ENCODE measurements at places on chromosomes 2 and 18. TPM values are rescaled to one million over a fixed set of nuclear protein-coding genes. Genes with fewer than 3 reads are reported as not detected.

GRCh38 chr2:3759761-3760160 is 56.4 kb downstream of the DCDC2C start:
- no peak for DNase-seq

- no peak for DNase-seq
Measured at GRCh38 chr2:171512014-171512413, 10.3 kb upstream of the CYBRD1 start.

DNA sequence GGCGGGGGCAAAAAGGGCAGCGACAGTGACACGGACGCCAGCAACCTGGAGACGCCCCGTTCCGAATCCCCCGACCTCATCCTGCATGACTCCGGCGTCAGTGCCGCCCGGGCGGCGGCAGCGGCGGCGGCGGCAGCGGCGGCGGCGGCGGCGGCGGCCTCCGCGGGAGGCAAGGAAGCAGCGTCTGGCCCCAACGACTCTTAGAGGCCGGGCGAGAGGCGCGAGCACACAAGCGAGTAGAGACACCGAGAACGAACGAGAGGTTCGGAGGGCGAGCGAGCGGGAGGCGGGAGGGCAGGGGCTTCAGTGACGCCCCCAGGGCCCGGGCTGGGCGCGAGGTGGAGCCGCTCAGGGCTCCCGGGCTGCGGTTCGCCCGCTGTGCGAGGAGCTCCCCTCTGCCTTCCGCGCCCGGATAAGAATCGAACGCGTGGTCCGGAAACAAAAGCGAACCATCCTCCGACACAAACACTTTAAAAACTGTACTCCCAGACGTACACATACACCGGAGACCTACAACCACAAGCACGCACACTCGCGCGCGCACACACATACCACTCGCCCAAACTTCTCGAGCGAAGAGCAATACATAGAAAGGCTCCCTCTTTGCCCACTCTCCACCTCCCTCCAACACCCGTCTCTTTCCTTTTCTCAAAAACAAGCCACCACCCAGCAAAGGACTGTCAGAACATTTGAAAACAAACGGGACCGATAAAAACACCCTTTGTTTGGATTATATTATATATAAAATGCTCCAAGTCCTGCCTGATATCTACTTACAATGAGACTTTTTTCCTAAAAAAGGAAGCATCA is 2.8 kb downstream of the SP9 start:
- no peak for DNase-seq

DNA sequence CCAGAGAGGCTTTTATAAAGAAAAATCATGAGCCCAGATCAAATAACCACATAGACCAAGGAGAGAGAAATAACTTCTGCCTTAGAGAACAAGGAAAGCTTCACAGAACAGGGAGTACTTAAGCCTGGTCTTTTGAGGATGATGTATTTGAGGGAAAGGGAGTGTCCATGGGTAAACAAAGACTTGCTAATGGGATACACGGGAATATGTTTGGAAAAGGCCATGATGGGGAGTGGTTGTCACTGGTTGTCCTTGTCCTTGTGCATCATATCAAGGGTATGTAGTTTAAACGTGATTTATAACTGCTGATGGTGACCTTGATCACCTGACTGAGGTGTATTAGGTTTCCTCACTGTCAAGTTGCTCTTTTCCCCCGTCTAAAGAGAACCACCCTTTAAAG is 169.9 kb downstream of the FAM210A start:
- DNase-seq, result no peak

DNA sequence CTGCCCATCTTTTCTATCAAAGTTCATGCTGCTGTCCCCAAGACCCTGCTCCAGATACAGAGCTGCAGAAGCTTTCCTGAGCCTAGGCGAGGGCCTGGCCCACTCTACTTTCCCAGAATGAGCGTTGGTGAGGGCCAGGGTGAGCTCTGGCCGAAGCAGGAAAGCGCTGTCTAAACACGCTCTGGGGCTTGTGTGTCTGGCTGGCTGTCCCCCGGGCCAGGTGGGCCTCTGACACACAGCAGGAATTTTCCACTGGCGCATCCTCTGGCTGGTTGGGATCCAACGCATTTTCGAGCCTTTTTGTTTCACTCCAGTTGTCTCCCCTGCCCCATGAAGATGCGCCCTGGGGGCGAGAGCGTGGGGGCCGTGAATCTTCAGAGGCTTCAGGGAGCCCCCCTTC is 17.8 kb upstream of the KCNK3 start:
- no peak for DNase-seq

- no peak for DNase-seq
Measured at GRCh38 chr2:104745846-104746245, 108.1 kb upstream of the POU3F3 start.

- DNase-seq, result no peak
Measured at GRCh38 chr18:56538746-56539145, 99.6 kb downstream of the TXNL1 start.

DNA sequence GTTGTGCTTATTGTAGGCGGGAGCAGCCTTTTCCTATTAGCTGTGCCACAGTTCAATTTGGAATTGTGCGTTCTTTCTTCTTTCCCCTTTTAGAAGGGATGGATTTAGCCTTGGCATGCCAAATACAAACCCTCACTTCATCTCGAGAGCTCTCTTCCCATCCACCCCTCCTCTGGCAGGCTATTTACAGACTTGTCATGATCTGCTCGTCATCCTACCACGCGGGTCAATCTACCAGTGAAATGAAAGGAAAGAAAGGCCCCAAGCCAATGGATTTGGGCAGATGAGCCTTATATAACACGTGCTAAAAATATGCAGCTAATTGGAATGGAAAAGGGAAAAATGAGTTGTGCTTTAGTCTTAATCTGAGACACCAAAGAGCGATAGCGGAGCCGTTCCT is 277.5 kb downstream of the PRKCE start:
- no peak for DNase-seq

- DNase-seq, result no peak
Measured at GRCh38 chr18:6055711-6056110, 160.4 kb upstream of the TMEM200C start.

The OR6B2 gene
- not detected for total RNA-seq

The KRTCAP3 gene
- not detected for total RNA-seq

The CASP8 gene
- 14.6 TPM for total RNA-seq

All from thoracic aorta (tissue), 2 donors.